MCF 10A (cell line): ENCODE measurements at places on chromosomes 13 and 19. TPM values are rescaled to one million over a fixed set of nuclear protein-coding genes. Genes with fewer than 3 reads are reported as not detected.

Gene PNPLA6
- total RNA-seq: 75.8 and 96.1 TPM in 2 replicates

Gene RUBCNL
- total RNA-seq: 0.37 and 1.2 TPM in 2 replicates

Gene FOXA3
- total RNA-seq: not detected in 2 replicates

Gene DAND5
- not detected in 2 replicates for total RNA-seq

Gene ZNF223
- 0.56 and 0.59 TPM in 2 replicates for total RNA-seq

Gene ZNF527
- total RNA-seq: 4.3 and 5.0 TPM in 2 replicates

Gene ZNF132
- total RNA-seq: not detected in 2 replicates

Gene CRB3
- total RNA-seq: 13.6 and 15.6 TPM in 2 replicates

Gene NKG7
- total RNA-seq: not detected in 2 replicates
